ENCODE measurements at places on chromosomes 16 and 17.
A peak's percentile ranks its signal among the peaks of the same experiment; 100 is the strongest.

DNA sequence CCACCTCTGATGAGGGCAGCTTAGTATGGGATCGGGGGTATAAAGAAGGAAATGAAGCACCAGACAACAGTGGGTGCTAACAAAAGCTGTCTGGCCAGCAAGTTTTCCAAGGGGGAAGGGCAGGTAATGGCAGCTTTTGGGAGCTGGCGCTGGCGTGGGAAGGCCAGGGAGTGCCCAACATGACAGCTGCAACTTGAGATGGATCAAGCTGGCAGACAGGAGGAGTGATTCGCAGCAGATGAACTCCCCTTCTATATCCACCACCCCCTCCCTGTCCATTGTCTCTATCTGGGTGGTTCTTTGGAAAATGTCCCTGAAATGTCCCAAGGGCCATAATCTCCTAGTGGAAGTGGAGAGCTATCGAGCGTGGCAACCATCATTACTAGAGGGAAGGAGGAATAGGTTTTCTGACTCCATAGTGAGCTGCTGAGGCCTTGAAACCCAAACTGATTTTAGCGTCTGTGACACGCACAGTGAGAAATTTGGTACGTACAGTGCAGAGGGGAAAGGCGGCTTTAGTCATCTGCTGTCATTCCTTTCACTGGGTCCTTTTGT, 4.8 kb upstream of the INPP5K start:
- no peak for DNase-seq

DNA sequence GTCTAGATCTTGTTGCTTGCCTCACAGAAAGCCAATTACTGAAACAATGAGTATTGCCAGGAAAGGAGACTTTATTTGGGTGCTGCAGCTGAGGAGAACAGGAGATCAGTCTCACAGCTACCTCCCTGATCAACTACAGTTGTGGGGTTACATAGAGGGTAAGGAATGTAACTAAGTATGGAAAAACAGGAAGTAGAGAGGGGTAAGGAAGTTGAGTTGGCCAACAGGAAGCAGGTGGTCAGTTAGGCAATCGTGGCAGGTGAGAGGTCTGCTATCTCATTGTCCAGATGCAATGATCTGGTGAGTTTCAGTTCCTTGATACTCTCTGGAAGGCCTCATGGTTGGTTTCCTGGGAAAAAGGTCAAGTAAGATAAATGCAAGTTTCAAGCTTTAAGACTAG, 333.1 kb upstream of the GOT2 start:
- peak; percentile 12 for DNase-seq

- no peak for DNase-seq
Observed at GRCh38 chr17:43328650-43329049, 70.1 kb upstream of the ARL4D start.

- no peak for DNase-seq
Observed at GRCh38 chr17:8064561-8065019, 22.9 kb downstream of the ALOX12B start.

DNA sequence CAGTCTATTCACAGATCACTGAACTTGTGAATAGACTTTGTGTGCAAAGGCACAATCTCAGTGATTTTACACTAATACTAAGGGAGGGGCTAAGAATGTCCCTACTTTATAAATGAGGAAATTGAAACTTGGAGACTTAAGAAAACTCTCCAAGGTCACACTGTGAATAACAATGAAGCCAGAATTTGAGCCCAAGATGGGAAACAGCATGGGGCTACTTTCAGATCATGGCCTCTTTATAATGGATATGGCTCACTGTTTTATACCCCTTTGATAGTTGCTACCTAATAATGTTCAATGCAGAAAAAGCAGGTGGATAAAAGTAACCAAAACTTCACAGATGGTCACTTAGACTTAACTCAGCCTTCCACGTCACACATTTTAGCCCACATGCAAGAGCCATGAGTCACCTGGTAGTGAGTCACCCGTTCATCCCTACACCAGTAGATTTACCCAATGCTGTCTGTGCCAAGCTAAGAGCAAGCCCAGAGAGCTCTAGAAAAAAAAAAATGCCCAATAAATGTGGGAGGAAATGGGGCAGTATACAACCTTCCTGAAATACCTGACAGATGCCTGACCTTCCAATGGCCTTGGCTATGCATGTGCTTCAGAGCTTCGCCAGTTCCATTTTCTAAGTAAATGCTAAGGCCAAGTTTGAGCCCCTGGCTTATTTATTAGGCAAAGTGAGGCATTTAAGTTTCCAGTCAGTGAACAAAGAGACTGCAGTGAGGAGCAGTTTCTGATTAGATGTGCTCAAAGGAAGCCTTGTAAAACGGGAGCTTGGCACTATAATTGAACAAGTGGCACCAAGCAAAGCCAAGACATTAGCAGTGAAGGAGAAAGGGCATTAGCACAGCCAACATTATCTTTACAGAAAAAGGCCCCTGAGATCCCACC, 219.7 kb downstream of the TMEM114 start:
- DNase-seq: no peak

- DNase-seq: no peak
Observed at GRCh38 chr16:65660390-65660789, 538.5 kb upstream of the CDH11 start.

- no peak for DNase-seq
Observed at GRCh38 chr17:34169496-34169895, 85.6 kb upstream of the CCL2 start.

GRCh38 chr17:17062356-17062755, 20.1 kb downstream of the MPRIP start:
- no peak for DNase-seq

DNA sequence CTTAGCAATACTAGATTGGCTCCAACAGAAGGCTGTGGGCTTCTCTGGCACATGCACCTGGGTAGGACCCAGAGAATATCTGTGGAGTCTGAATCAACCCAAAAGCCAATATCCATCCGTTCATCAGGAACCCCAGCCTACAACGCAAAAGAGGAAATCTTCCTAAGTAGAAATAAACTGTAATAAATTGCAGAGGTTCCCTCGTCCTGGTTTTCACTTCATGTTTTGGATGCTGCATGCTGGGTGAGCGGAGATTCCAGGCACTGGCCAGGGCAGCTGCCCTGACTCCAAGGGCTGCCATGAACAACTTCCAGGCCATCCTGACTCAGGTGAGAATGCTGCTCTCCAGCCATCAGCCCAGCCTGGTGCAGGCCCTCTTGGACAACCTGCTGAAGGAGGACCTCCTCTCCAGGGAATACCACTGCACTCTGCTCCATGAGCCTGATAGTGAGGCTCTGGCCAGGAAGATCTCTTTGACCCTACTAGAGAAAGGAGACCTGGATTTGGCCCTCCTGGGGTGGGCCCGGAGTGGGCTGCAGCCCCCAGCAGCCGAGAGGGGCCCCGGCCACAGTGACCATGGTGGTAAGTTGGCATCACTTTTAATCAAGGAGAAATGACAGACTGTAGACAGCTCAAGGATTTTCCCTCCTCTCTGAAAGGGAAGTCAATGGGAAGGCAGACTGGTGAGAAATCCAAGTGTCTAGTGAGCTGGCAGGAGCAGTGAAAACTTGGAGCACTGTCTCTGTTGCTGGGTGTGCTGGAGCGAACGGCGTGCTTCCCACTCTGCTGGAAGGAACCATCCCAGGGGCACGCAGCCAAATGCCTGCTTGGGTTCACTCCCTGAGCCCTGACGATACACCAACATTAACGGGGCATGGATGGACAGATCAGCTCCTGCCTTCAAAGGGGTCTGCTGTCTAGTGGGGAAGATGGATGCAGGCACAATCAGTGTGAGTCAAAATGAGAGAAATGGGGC, 10.7 kb upstream of the CIITA start:
- no peak for DNase-seq
